ENCODE measurements at places on chromosomes 1 and 21. TPM values are rescaled to one million over a fixed set of nuclear protein-coding genes. Genes with fewer than 3 reads are reported as not detected.

PRKAA2 gene
- total RNA-seq = 8.6 TPM

APOBEC4 gene
- not detected for total RNA-seq

KPRP gene
- not detected for total RNA-seq

TMCC2 gene
- total RNA-seq = 0.21 TPM

GRCh38 chr1:205934788-205935187 lies 8.5 kb downstream of the SLC26A9 start:
- no peak for DNase-seq

DNA sequence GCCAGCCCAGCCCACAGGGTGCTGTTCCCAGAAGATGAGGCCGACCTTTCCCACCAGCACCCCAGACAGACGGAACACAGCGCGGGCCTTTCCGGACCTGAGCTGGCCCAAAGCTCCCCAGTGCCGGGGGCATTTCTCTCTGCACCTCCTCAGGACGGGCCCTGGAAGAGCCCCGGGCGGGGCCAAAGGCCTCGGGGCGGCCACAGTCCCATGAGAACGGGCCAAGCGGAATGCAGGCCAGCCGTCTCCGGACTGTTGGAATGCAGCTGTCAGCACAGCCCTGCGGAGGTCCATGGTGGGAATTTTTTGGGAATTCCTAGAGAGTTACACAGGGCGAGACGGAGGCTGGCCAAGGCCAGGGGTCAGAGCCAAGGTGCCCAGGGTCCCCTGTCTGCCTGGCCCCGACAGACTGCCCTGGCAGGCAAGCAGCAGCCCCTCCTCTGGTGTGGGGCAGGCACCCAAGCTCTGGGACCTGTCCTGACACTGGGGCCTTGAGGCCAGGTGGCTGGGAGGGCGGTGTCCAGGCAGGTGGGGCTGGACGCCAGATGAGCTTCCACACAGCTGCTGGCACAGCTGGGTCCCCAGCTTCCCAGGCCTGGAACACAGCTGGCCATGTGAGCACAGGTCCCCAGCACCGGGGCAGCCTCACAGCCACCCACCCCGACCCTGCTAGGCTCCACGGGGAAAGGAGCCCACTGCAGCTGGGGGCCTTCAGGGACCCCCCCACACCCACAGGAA lies 63.0 kb downstream of the MEGF6 start:
- no peak for DNase-seq

DNA sequence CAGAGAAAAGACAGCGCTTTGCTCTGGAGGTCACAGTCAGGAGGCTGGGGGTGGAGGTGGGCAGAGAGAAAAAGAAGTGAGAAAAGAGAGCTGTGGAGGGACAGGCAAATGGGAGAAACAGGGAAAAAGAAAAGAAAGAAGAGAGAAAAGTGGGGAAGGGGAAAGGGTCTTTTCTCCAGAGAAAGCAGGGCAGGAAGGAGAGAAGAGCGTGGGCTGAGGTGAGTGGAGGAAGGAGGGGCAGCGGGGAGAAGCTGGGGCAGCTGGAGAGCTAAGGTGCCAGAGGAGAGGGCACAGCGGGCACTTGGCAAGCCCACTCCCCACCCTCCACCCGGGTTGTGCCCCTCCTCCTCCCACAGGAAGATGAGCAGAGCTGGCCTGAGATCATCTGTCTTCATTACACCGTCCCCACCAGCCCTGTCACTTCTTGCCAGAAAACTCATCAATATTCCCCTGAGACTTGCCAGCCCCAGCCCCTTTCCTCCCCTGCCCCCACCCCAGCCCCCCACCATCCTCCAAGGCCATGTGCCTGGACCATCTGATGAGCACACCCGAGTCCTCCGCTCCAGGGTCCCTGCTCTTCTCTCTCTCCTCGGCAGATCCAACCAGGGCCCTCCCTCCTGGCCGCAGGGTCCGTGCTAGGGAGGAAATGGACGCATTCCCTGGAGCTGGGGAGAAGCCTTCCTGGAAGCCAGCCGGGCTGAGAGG lies 17.0 kb upstream of the BLACAT1 start:
- DNase-seq = no peak

- no peak for DNase-seq
Observed at GRCh38 chr1:168134642-168135041, 2.1 kb downstream of the GPR161 start.

DNA sequence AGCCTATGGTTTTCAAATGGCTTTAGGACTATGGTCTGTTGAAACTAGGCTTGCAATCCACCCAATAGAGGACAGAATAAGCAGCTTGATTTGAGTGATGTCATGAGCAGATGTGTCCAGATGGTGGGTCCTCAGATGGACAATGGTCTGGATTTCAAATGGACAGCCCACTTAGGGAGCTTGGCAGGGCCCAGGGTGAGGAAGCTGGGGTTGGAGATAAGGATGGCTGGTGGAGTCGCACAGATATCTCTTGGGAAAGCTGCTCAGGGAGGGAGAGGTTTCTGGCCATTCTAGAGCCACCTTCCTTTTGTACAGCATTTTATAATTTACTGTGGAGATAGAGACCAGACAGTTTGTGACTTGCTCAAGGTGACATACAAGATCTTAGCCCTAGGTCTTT lies 55.0 kb downstream of the NFASC start:
- DNase-seq = no peak

DNA sequence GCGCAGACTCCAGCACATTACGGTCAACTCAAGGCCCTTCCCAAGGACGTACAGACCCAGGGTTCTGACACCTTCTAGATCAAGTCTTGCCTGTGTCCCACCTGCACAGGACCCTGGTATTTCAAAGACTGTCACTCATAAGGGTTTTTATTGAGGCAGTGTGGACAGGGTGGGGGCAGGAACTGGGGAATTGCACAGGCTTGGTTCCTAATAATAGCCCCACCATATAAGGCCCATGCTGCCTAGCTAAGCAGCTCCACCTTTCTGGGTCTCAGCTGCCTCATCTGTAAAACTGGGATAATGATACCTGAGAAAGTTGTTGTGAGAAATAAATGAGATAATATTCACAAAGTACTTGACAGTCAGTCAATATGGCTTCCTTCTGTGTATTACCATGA lies 55.3 kb upstream of the PUM1 start:
- DNase-seq = no peak

- DNase-seq = no peak
Observed at GRCh38 chr1:84996846-84997666, at the start of gene MCOLN2. Gene MCOLN2 (minus strand): TSS chr1:84997113. CDS start chr1:84996872, 241 bp downstream.

- peak; percentile 86 for DNase-seq
Observed at GRCh38 chr1:115710859-115711624, 57.5 kb downstream of the CASQ2 start.

- DNase-seq = no peak
Observed at GRCh38 chr1:35574655-35575415, 1.7 kb downstream of the TFAP2E start.

GRCh38 chr1:79117376-79117775 lies 110.8 kb upstream of the ADGRL4 start:
- no peak for DNase-seq

DNA sequence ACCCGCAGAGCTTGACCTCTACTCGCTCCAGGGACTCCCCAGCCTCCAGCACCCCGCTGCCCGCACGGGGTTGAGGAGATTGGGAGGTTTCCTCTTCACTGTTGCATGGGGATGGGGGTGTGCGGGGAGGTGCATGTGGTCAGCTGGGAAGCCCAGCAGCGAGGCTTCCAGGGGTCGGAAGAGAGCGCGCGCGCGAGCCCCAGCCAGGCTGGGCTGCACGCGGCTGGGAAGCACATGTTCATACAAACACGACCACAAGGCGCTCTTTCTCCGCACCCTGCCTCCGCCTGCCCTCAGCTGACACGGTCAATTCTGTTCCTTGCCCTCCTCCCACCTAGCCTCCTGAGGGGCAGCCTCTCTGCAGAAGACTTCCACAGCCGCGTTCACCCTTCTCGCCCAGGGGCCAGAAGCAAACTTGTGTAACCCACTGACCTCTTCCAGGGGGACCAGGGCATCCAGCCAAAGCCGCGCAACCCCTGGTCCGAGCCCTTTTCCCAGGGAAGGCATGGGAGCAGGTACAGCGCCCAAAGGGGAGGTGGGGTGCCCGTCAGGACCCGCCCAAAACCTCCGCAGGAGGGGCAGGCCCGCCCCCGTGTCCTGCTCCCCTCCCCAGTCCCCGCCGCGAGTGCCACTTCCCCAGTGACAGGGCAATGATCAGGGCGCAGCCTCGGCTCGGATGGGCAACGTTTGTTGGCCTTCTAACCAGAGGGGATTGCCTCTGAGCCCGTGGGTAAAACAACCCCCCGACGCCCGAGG lies 1.3 kb downstream of the COL24A1 start:
- DNase-seq = no peak

- no peak for DNase-seq
Observed at GRCh38 chr1:84090447-84091245, 53.4 kb upstream of the PRKACB start.

DNA sequence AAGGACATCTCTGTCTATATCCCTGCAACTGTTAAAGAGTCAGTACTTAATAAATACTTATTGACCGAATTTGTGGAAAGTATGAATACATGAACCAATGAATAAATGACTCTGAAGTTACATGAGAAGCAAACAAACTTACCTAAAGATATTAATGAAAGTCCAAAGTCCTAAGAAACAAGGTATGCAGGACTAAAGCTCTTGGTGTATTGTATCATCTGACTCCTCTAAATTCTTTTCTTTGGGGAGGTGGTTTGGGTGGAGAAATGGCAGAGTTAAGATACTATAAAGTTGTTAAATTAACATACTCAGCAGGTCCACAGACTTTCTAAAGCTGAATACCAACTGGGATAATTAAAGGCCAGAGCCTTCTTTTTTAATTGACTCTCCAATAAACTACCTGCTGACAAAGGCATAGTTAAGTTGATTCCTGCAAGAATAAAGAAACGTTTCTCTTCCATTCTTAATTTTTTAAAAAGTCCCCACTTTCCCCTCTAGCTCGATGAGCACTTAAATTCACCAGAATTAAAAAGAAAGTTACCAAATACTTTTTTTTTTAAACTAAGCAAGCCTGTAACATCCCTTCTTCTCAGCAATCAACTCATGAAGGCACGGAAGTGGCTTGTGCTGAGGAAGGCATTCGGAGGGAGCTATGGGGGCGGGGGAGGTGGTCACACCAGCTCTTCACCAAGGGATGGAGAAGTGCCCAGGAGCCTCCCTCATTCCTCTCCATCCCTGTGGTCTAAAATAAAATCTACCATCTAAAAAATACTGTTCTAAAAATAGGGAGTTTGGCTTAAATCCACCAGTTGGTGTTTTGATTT lies 61.1 kb downstream of the GADD45A start:
- no peak for DNase-seq

Measured in HepG2 (cell line).